ENCODE measurements at places on chromosomes 2 and 18.
A peak's percentile ranks its signal among the peaks of the same experiment; 100 is the strongest.

DNA sequence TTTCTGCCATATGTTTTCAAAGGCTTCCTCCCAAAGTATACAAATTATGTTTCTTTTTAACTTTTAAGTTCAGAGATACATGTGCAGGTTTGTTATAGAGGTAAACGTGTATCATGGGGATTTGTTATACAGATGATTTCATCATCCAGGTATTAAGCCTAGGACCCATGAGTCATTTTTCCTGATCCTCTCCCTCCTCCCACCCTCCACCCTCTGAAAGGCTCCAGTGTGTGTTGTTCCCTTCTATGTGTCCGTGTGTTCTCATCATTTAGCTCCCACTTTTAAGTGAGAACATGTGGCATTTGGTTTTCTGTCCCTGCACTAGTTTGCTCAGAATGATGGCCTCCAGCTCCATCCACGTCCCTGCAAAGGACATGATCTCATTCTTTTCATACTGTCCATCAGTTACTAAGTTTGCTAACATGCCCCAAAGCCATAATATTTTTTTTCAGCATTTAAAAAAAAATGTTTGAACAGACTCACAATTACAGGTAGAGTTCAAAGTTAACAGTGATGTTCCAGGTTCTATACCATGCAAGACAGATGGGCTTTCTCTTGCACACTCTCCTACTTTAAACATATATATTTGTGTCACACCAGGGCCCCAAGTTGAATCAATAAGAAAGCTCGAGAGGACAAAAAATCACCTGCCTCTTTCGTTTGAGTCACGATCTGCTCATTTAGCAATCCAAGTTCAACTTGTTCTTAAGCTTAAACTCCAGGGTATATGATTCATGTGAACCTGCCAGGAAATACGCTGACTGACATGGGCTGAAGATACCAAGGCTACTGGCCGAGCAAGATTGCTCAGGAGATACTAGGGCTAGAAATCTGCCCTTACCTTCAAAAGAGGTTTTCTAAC is 77.6 kb downstream of the AP1S3 start:
- no peak for DNase-seq

GRCh38 chr2:63488118-63488713 is 100.1 kb downstream of the WDPCP start:
- DNase-seq, result peak; percentile 5

DNA sequence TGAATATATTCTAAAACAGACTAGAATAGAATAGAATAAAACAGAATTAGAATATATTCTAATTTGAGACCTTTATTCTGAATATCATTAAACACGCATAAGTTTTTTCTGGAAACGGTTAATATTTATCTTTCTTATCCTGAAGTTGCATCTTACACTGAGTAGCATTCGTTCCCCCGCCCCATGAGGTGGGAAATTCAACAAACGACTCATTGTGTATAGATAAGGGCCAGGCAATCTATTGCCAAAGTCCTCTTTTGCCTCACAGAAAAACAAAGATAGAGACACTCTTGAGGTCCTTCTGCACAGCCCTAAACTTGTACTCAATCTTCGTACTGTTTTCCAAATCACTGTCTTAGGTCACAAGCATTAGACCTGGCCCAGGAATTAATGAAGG is 98.1 kb downstream of the COL6A3 start:
- no peak for DNase-seq

DNA sequence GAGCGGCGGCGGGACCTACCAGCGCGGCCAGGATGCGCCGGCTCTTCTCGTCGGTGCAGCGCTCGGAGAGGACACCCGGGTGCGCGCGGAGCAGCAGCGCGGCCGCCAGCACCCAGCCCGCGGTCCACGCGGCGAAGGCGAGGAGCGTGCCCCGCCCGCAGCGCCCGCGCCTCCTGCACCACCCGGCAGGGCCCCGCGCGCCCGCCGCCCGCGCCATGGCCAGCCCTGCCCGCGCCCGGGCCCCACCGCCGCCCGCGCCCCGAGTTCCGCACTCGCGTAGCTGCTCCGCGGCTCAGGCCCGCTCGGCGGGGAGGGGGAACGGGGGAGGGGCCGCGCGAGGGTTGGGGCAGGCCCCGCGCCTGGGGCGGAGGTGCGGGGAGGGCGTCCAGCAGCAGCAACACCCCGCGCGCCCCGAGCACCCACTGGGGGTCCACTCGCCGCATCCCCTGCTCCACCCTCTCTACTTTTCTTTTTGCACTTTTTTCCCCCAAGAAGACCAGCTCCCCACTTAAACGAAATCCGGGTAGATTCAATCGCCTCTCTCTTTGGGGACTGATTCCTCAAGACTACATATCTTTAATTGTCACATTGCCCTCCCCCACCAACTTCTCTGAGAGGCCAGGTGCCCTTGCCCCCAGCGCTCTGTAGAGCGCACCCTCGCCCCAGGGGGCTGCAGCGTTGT is at the start of gene DIPK1C:
DIPK1C (minus strand) TSS at position 266 of the 682 bp plus-strand sequence; CDS start at position 217, 49 bp downstream.
- no peak for DNase-seq

Measured in hepatic stellate cell (primary cell).